ENCODE measurements at places on chromosomes 13 and 19.

- no peak for DNase-seq
Observed at GRCh38 chr13:50928659-50929462, 19.3 kb downstream of the RNASEH2B start.

DNA sequence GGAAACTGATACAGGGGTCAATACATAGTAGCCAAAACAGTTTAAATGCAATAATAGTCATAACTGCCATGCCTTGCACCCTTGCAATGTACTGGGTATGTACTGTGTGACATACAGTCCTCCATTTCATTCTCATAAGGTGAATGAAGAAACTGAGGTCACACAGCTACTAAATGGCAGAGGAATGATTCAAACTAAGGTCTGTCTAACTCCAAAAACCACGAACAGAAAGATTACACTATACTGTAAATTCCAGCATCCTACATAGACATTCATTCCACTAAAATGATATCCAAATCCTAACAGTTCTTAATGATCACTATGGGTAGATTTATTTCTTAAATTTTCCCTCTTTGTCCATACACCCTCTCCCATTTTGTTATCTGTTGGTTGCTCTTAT, 238.1 kb upstream of the SERP2 start:
- DNase-seq: no peak

GRCh38 chr19:19956434-19957075, 55.8 kb downstream of the ZNF93 start:
- no peak for DNase-seq

DNA sequence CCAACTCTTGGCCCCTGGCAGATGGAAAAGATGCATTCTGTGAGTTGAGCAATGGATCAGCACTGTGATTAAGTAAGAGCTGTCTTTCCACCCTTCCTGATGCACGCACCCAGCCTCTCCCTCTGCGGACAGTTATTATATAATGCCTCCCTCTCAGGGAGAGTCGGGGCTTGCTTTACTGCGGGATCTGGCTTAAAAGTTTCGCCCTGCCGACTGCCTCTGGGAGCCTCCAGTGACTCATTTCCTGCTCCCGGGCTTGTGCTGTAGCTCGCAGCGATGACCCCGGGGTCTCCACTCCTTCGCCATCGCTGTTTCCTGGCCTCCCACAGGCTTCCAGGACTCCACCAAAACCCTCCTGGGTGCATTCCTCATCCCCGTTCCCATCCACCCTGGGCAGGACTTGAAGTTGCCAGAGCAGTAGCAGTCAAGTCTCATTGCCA, 107.4 kb upstream of the SLC7A1 start:
- no peak for DNase-seq

GRCh38 chr13:45705918-45706317, 3.8 kb downstream of the CBY2 start:
- DNase-seq: no peak

- DNase-seq: no peak
Observed at GRCh38 chr13:95184317-95184716, 116.9 kb downstream of the ABCC4 start.

DNA sequence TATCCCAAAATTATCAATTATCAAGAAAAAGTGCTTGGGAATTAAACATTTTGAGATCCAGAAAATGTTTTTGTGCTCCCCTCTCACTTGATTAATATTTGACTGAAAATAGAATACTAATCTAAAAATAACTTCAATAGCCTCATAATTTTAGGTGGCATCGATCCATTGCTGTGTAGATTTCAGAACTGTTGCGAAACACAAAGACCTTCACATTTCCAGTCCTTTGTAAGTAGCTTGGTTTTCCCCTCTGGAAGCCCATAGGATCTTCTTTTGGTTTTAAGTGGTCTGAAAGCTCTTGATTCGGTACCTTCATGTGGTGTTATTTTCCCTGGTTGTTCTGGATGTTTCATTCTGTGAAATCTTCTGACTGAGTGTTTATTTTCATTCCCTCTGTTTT, 176.5 kb downstream of the NUFIP1 start:
- no peak for DNase-seq

GRCh38 chr13:89061821-89062220, 1390.7 kb downstream of the SLITRK5 start:
- DNase-seq: no peak

DNA sequence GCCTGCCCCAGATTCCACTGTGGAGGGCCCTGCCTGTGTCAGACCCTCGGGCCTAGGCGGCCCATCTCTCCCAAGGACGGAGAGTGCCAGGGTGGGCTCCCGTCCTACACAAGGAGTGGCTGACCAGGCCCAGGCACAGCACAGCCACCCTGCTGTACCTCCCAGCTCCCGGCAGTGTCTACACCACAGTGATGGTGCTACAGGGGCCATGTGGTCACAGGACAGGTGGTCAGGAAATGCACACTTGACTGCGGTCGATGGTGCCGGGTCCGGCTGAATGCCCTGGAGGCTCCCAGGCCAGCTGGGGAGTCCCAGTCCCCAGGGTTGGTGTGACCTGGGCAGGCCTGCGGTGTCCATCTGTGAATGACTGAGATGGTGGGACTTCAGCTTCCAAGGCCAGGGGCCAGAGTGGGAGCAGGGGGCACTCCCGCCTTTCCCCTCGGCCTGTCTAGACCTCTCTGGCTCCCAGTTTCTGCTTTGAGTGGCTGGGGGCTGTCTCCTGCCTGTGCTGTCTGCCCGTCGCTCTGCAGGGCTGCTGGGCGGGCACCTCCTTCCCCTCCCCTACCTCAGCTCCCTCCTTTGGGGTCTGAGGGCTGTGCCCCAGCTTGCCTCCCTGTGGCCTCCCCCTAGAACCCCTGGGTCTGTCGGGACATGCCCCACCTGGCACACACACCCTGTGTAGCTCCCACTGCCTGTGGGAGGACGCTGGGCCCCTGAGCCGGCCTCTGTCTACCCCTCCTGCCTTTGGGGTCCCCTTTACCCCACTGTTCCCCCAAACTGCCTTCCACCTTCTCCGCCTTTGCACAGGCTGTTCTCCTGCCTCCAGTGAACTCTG, 12.5 kb downstream of the DDA1 start:
- DNase-seq: no peak

- no peak for DNase-seq
Observed at GRCh38 chr19:4584670-4585460, 25.4 kb upstream of the SEMA6B start.

DNA sequence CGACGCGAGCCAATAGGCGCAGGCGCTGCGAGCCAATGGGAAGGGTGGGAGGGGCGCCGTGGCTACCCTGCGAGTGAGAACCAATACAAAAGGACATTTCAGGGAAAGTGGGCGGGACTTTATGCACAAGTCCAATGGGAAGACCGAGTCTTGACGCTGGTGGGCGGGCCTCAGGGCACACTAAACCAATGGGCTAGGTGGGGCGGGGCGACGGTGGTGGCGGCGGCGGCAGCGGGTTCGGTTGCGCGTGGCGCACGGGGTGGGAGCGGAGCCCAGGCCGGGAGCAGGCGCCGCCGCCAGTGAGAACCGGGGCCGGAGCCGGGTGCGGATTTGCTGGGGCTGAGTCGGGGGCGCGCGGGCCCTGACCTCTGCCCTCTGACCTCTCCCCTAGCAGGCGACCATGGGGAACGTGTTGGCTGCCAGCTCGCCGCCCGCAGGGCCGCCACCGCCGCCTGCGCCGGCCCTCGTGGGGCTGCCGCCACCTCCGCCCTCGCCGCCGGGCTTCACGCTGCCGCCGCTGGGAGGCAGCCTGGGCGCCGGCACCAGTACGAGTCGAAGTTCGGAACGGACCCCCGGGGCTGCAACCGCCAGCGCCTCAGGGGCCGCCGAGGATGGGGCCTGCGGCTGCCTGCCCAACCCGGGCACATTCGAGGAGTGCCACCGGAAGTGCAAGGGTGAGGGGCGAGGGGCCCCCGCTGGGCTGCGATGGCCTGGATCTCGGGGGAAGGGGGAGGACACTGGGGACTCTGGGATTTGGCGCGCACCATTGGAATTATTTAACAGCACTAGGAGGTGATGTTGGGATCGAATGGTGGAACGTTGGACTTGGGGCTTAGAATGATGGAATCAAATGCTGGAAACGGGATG, at the start of gene TOMM40:
TOMM40 (plus strand) TSS at position 239 of the 867 bp plus-strand sequence; CDS start at position 401, 162 bp downstream.
- DNase-seq: peak; percentile 100

DNA sequence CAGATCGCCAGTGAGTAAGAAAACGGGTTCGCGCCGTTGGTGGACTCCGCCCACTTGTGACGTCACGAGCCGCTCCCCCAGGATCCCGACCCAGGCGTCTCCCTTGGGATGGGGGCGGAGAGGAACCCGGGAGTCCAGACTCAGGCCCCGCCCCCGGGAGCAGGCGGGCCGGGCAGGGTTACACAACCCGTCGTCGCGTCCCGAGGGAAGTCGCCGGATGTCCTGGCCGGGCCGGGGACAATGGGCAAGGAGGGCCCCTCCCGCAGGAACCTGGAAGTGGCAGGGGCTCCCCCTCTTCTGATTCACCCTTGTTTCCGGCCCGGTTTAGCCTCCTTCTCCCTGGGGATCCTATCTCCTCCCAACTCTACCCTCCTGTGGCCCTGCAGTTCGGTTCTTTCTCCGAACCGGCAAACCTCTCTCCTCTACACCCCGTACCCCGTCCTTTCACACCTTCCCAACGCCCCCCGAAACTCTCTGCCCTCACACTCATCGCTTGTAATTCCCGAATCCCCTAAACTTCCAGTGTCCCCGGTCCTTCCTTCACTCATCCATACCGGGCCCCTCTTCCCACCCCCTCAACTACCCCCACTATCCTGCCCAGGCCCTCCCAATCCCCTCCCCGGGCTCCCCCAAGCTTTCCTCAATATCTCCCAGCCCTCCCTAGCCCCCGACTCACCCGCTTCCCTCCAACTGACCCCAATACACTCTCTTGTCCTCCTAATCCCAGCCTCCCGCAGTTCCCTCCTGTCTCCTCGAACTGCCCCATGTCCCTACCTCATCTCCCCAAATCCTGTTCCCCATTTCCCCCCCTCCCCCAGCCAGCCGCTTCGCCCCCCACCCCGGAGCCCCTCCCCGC, 20.0 kb upstream of the ERCC1 start:
- DNase-seq: peak; percentile 83

DNA sequence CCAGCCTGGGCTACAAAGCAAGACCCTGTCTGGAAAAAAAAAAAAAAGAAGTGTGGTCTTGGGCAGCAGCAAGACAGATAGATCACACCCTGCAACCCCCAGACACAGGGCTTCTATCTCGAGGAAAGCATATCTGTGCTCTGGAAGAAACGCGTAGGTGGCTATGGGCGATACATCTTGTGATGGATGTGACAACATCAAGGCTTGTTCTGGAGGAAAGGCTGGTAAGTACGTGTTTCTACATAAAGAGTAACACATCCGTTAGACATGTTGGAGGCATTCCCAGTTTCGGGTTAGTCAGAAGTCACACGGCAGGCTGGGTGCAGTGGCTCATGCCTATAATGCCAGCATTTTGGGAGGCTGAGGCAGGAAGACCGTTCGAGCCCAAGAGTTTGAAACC, 6.6 kb upstream of the DHDH start:
- DNase-seq: no peak

GRCh38 chr19:17405250-17406045, at the start of gene BST2:
Gene BST2, minus strand, starts transcription at chr19:17405630. Its CDS starts 55 bp downstream, at chr19:17405575.
- no peak for DNase-seq

GRCh38 chr13:103354171-103354570, 288.0 kb upstream of the SLC10A2 start:
- no peak for DNase-seq

DNA sequence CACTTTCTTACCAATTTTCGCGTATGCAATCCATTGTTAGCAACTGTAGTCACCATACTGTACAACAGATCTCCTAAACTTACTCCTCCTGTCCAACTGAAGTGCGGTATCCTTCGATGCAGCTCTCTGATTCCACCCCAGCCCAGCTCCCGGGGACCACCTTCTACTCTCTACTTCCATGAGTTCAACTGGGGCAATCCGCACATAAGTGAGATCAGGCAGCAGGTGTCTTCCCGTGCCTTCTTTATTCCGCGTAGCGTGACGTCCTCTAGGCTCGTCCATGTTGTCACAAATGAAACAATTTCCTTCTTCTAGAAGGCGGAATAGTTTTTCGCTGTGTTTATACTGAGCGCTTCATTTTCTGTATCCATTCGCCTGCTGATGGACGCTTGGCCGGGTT, 8.4 kb downstream of the LILRB1 start:
- DNase-seq: no peak

DNA sequence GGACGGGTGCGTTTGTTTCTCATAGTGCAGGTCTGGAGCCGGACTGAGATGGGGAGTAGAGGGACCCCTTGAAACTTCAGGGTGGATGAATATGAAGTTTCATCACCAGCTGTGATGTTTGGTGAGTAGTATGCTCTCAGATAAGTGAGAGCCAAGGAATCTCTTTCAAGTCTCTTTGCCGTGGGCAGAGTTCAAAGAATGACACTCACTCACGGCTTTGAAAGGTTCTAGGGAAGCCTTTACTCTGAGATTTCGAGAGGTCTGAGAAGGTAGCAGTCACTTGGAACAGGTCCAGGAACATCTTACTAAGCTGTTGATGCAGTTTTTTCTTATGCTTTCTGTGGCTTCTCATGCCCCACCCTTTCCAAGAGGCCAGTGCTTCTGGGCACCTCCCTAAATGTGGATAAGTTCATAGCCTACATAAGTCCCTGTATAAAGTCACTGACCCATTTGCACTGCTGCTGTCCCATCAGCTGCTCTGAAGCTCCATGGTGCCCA, at the start of gene IGFL2:
IGFL2 (plus strand) TSS at position 448 of the 498 bp plus-strand sequence; CDS start at position 489, 41 bp downstream.
- DNase-seq: no peak

- DNase-seq: no peak
Observed at GRCh38 chr19:37593996-37594303, 642 bp downstream of the ZNF571 start.

- DNase-seq: no peak
Observed at GRCh38 chr19:6509118-6509971, 7.2 kb upstream of the TUBB4A start.

DNA sequence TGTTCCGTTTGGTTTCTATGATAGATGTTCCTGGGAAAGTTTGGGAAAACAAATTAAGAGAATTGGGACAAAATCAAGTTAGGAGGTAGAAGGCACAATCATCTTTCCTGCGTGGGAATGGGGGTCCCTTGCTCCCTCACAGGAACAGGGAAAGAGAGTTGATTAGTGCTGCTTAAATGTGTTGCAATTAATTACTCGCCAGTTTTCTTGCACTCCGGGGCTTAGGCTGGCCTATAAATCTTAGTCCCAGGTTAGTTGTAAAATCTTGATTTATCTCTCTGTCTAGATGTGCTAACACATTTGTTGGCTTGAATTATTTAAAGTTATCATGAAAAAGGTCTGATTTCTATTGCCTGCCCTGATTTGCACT, 10.1 kb downstream of the B3GLCT start:
- DNase-seq: no peak

- no peak for DNase-seq
Observed at GRCh38 chr19:27691991-27692390, 1521.0 kb downstream of the UQCRFS1 start.

DNA sequence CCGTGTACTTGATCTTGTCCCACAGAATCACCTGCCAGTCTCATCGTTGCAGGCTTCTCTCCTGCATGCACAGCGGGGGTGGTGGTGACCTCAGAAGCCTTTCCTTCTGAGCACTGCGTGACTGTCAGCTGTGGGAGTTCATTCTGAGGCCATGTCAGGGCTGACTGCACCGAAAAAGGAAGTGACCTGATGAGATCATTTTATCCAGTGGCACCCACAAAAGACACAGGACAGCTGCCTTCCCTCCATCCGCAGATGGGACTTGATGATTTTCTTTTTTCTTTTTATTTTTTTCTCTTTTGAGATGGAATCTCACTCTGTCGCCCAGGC, 89.7 kb downstream of the RAB20 start:
- DNase-seq: no peak

Measured in NCI-H1048 (cell line).